ENCODE measurements at places on chromosomes 13 and 19.

DNA sequence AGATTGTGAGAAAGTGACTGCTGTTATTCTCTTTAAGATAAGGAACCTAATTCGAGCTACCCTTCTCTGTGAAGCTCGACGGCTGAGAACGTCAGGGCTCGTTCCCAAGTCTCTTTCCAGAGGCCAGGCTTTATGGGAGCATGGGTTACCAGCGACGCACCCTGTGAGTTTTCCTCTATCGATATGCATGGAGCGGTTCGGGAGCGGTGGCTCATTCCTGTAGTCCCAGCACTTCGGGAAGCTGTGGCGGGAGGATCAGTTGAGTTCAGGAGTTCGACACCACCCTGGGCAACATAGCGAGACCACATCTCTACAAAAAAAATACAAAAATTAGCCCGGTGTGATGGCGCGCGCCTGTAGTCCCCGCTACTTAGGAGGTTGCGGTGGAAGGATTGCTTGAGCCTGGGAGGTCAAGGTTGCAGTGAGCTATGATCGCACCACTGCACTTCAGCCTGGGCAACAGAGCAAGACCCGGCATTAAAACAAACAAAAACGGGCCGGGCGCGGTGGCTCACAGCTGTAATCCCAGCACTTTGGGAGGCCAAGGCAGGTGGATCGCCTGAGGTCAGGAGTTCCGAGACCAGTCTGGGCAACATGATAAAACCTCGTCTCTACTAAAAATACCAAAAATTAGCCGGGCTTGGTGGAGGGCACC, 681 bp upstream of the ZNF606 start:
- no peak for DNase-seq

- DNase-seq, result no peak
Observed at GRCh38 chr13:51097353-51098043, 13.6 kb downstream of the C13orf42 start.

DNA sequence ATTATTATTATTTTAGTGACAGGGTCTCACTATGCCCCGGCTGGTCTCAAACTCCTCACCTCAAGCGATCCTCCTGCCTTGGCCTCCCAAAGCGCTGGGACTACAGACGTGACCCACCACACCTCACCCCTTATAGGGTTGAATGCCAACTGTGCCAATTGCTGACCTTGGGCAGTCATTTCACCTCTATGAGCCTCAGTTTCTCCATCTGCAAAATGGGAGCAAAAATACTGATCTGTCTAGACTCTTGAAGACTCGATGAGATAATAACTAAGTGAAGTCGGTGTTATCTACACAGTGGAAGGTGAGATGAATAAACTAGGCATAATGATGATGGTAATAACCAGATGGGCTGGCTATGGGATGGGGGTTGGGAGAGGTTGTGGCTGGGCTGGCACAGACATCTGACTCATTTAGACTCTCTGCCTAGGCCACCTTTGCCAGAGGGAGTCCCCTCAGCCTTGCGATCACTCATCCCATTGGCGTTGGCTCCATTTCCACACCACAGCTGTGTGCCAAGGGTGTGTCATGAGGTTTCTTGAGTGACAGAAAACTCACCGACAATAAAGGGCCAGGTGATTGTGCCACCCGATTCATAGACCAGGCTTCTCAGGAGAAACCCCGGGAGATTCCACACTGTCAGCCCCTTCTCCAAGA, at the start of gene CASP14:
TSS of gene CASP14 (plus strand) at position 596 of the 657 bp plus-strand sequence. CDS start 2,772 bp downstream, outside the sequence.
- DNase-seq, result no peak

DNA sequence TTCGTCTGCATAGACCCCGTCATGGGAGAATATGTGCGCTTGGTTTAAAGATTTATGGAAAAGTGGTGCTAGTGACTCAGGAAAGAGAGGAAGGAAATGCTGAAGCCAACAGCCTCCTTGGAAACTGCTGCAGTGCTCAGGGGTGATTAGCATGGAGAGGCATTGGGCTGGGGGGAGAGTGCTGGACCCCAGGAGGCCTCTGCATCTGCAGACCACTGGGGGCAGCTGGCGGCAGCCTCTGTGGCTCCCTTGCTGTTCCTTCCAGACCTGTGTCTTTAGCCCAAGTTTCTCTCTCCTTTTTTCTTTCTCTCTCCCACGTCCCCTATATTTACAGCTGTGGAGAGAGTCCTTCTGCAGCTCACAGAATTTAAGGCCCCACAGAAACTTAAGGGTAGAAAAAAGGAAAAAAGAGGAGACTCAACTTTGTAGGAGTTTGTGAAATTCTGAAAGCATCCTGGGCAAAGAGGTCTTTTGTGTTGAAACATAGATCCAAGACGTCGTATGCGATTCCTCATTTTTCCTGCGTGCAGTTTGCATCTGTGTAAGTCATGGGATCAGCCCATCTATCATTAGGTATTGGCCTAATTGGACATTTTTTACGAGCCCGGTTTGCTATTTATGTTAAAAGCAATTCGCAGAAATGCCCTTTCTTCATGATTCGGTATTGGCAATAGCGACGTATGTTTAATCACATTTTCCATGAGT, 116.2 kb upstream of the ZNF536 start:
- DNase-seq, result no peak

DNA sequence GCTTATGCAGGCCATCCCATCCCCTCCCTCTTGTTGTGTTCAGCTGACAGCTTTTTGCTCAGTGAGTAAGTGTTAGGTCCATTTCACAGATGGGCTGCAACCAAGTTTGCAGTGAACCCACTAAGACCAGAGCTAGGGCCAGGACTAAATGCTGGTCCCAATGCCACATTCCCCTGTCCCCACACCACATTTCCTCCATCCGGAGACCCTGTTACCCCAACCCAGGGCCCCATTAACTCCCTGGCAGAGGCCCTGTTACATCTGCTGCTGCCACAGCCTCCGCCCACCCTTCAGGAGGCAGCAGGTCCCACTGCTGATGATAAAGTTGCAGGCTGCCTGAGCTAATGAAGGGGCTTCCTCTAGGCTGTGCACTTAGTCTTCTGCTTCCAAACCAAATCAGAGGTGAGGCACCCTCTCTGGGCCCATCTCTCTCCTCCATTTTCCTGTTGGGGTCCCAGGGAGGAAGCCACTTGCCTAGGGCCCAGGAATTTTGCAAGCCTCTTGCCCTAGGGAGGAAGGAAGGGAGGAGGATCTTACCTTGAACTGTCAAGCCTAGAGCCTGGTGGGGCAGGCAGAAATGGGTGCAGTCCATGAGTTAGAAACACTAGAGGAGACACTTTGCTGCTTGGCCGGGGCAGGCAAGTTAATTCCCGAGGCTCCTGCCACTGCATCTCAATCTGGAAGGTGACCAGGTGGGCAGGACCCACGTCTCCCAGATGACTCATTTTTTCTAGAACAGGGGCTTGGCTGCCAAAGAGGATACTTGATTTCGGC, 3.4 kb upstream of the USF2 start:
- DNase-seq, result no peak

GRCh38 chr13:40213779-40214178, 452.7 kb downstream of the FOXO1 start:
- DNase-seq, result no peak

DNA sequence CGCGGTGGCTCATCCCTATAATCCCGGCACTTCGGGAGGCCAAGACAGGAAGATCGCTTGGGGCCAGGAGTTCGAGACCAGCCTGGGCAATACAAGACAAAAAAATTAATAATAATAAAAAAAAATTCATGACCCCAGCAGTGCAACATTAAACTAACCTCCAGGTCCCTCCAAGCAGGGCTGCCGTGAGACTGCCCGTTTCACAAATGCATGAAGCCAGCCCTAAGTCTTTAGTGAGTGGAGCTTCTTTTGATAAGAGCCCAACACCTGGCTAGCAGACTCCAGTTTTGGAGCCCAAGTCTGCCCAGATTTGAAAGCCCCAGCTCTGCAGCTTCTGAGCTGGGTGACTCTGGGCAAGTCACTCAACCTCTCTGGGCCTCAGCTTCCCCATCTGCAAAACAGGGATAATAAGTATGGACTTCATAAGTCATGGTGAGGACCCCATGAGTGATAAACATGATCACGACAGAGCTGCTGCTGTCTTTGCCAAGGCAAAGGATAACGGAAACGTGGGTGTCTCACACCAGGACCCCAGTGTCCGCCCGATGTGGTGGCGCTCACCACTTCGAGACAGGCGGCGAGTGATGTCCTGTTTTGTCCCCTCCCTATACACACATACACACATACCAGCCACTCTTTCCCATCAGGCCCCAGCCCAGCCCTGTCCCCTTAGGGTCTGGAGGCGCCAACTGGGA, 38.4 kb upstream of the NANOS3 start:
- DNase-seq, result no peak

- DNase-seq, result no peak
Observed at GRCh38 chr19:40775632-40776022, 306 bp downstream of the MIA start.

DNA sequence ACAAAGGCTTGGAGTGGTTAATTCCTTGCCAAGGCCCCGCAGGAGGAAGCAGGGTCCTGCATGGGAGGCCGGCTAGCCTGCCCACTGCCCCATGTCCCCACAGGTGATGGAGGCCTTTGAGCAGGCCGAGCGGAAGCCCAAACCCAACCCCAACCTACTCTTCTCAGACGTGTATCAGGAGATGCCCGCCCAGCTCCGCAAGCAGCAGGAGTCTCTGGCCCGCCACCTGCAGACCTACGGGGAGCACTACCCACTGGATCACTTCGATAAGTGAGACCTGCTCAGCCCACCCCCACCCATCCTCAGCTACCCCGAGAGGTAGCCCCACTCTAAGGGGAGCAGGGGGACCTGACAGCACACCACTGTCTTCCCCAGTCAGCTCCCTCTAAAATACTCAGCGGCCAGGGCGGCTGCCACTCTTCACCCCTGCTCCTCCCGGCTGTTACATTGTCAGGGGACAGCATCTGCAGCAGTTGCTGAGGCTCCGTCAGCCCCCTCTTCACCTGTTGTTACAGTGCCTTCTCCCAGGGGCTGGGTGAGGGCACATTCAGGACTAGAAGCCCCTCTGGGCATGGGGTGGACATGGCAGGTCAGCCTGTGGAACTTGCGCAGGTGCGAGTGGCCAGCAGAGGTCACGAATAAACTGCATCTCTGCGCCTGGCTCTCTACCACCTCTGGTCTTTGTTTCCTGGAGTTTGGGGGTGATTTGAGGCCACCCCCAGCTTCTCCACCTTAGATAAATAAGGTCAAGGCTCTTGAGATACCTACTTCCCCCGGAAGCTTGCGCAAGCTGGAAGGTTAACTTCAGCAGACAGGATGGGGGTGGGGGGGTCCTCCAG, 2.6 kb downstream of the B3GNT8 start:
- DNase-seq, result no peak

DNA sequence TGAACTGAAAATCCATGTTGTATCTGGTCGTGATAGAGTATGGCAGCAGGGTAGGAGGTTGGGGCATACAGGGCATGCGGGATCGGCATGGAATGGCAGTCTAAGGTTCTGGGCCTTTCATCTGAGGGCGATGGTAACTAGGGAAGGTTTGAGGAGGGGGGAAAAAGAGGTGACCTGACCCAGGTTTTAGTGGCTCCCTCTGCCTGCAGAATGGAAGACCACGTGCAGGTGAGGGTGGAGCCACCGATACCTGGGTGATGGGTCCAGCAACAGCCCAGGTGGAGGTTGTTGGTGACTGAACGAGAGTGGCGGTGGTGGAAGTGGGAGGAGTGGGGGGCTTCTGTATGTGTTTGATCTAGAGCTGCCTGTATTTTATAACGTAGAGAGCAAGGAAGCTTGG, 3.8 kb downstream of the ZNF749 start:
- DNase-seq, result no peak

- DNase-seq, result no peak
Observed at GRCh38 chr13:42781352-42781751, at the start of gene FAM216B. TSS of gene FAM216B (plus strand) at chr13:42781584. CDS start at chr13:42784068, 2,484 bp downstream.

DNA sequence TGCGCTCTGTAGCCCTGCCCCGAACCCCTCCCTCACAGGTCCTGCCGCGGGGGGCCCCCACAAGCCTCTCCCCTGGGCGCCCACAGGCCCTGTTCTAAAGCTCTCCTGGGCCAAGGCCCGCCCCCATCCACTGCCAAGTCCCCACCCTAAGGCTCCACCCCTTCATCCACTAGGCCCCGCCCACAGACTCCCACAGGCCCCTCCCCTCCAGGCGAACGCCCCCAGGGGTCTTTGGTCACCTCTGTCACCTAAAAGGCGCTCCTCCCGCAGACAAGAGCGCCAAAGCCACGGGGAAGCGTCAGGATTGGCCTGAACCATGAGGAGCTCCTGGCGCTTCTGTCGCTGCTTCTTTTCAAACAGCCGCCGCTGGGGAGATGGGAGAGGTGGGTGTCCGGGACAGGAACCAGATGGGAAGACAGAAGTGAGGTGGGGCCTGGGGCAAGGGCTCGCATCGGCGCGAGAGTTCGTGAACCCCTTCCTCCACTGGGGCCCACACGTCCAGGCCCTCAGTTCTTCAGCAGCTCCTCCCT, 2.3 kb downstream of the TULP2 start:
- no peak for DNase-seq

DNA sequence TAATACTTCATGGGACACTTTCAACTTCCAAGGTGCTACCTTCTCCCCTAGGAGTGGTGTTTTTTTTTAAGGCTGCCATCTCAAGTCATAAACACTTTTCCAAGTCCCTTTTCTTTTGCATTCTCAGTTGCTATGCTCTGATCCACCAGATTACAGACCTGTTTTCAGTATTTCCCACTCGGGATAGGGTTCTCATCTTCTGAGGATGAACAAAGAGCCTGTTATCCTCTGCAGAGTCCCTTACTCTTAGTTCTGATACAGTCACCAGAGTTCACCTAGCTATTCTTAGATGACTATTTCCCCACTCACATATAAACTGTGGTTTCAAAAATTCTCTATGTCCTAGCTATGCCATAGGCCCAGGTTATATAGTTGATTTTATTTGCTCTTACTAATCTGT, 15.9 kb downstream of the ZDHHC20 start:
- no peak for DNase-seq

- no peak for DNase-seq
Observed at GRCh38 chr13:76868371-76868770, 17.8 kb downstream of the KCTD12 start.

- no peak for DNase-seq
Observed at GRCh38 chr19:19417628-19418245, 12.3 kb downstream of the GATAD2A start.
